ENCODE measurements at places on chromosomes 11 and 22.

GRCh38 chr22:32744176-32744959, 57.1 kb upstream of the TIMP3 start:
- no peak for DNase-seq

DNA sequence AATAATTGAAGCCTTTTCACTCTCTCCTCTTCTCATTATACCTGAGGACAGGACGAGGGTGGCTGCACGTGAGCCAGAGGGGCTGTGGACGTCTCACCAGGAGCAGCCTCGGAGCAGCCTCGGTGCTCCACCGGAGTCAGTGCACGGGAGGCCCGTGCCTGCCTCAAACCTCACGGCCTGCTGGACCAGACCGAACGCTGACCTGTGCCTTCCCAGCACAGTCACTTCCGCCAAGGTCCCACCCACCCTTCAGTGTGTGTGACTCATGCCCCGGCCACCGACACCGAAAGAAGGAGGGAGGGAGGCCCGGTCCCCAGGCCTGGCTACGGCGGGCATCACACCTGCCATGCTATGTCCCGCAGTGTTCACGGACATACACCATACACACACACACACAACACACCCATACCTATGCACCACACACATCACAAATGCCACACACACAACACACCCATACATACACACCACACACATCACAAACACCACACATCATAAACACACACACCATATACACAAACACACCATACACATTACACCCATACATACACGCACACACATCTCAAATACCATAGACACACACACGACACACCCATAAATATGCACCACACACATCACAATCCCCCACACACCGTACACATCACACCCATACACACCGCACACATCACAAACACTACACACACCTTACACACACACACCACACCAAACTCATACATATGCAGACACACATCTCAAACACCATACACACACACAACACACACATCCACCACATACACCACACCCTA, 1506.5 kb downstream of the TBC1D22A start:
- DNase-seq, result peak; percentile 41

DNA sequence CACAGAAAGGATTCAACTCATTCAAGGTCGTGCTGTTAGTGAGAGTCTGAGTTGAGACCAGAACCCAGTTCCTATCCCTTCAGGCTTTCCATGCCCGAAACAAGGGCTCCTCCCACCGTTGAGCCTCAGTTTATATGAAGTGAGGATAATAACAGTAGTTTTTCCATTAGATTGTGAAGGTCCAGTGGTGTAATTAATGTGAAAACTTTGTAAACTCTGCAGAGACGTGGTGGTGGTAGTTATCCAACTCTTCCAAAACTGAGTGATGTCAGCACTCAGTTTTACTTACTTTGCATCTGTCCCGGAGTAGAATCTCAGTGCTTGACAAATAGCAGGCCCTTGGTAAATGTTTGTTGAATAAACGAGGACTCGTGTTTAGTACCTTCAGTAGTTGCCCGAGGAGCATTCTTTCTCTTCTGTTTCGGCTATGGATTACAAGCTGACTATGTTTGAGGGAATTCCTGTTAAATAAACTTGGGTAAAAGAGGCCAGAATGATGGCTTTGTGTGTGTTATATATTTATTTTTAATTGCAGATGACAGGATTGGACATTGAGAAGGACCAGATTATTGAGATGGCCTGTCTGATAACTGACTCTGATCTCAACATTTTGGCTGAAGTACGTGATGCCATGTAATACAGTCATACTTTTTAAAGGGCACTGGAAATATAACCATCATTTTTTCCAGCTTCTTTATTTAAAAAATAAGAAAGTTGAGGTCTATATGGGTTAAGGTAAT, 1.0 kb downstream of the REXO2 start:
- DNase-seq, result peak; percentile 20

DNA sequence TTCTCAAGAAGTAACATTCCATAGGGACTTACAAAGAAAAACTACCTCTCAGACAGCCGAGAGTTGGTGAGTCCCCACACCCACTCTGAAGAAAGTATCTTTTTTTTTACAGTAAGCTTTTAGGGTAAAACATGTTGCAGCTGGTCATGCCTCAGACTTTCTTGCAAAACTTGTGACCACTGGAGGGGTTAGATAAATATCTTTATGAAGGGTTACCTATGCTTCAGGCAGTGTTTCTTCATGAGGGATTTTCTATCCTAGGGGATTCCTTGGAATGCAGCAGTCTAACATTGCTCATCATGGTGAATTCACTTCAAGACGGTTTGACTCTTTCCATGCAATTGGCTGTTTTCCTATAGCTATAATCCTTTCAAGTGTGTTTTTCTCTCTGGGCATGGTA, 20.8 kb upstream of the SNX19 start:
- no peak for DNase-seq

DNA sequence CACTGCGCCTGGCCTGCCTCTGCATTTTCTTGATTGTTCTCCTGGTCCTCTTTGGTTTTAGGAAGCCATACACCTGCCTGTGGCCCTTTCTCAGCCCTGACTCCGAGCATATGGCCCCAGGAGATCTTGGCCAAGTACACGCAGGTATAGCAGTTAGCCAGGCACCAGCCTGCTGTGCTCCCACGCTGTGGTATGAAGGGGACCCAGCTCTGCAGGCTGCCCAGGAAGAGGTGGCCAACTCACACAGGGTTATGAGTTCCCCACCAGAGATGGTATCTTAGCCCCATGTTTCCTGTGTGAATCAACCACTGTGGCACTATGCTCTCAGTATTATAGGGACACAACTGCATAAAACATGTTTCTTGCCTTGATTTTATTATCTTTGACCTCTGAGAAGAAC, 31.1 kb downstream of the SGSM3 start:
- DNase-seq, result no peak

All from AG20443 (cell line).